ENCODE measurements at places on chromosomes 1 and 21.

DNA sequence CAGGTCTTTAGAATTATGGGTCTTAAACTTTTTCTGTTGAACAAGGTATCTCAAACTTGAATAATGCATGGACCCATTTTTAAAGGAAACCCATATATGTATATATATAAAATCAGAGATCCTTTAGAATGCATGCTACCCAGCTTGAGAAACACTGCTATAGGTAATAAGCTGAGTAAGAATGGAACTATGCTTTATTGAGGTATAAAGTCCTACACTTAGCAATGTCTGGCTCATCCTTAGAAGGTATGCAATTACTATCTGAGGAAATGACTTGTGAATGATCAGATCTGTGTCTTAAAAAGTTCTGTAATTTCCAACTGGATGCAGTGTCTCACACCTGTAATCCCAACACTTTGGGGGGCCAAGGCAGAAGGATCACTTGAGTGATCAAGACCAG, 11.2 kb downstream of the TRAF3IP3 start:
- no peak for DNase-seq

GRCh38 chr1:248778906-248779305, 23.3 kb upstream of the LYPD8 start:
- DNase-seq, result no peak

DNA sequence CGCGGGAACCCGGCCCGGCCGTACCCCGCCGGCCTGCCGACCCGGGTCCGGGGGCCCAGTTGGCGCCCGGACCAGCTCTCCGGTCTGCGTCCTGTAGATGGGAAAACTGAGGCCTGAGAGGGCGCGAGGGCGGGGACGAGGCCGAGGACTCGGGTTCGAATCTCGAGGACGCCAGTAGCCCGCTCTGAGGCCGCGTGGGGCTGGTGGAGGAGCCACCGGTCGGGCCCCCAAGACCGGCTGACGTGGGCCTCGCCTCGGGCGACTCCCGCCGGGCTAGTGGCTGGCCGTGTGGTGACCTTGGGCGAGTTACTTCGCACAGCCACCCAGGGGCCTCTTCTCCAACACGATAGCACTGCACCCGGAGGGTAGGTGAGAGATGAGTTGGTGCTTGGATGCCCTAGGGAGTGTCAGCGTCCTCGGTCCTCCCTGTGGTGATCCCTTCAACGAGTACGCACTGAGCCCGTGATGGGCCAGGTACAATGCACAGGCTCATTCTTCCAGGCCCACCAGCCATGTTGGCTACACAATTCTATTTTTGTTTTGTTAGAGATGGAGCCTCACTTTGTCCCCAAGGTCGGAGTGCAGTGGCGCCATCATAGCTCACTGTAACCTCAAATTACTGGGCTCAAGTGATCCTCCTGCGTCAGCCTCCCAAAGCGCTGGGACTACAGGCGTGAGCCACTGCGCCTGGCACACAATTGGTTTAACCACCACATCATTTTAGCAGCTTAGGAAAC, 404 bp upstream of the SCMH1 start:
- peak; percentile 4 for DNase-seq

GRCh38 chr1:244962130-244962529, 97.8 kb upstream of the HNRNPU start:
- no peak for DNase-seq

- DNase-seq, result no peak
These were observed 75.2 kb downstream of the GLIS1 start for GRCh38 chr1:53663529-53664300.

- no peak for DNase-seq
These were observed 86.5 kb upstream of the IFFO2 start for GRCh38 chr1:19042675-19043578.

- no peak for DNase-seq
These were observed 23.8 kb upstream of the PRDM15 start for GRCh38 chr21:41902946-41903345.

DNA sequence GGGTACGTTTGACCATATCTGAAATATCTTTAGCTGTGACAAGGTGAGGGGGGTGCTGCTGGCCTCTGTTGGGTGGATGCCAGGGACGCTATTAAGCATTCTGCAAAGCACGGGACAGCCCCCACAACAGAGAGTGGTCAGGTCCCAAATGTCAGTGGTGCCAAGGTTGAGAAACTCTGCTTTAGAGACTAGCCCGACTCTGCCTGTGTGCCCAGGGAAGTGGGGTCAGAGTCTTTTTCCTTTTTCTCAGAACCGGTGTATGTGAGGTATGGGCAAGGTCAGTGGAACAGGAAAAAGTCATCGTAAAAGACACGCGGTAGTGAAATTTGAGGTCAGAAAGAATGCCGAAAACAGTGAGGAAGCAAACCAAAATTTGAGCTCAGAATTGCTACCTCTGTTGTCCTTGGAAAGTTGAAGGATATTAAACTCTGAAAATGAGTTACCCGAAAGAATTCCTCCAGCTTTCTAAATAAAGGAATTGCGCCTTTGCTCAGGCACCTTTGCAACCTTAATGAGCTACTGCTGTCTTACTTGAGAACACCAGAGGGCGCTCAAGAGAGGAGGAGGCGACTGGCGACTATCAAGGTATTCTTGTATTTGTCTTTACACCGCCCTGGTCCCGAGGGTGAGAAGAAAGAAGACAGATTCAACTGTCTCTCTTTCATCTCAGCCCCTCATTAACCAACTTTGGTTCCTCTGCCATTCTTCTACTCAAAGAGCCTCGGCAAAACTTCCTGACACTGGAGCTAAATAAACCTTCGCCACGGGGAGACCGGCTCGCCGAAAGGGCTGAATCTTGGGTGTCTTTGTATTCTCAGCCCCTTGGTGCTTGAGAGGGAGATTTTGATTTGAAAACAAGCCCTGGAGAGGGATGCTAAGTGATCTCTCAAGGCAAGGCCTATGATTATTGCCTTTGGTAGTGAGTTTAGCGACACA, 85.4 kb upstream of the OLIG2 start:
- DNase-seq, result peak; percentile 58

GRCh38 chr1:41539999-41540398, 55.5 kb upstream of the EDN2 start:
- no peak for DNase-seq

- no peak for DNase-seq
These were observed 474.3 kb upstream of the CAMK1G start for GRCh38 chr1:209109001-209109785.

- DNase-seq, result no peak
These were observed 4.7 kb downstream of the AMY2B start for GRCh38 chr1:103576065-103576464.

- no peak for DNase-seq
These were observed 78.0 kb downstream of the PTPN14 start for GRCh38 chr1:214473387-214473786.

GRCh38 chr1:94819945-94820746, at the start of gene SLC44A3:
SLC44A3 (plus strand) TSS chr1:94820357; CDS start chr1:94820452, 95 bp downstream.
- peak; percentile 56 for DNase-seq

DNA sequence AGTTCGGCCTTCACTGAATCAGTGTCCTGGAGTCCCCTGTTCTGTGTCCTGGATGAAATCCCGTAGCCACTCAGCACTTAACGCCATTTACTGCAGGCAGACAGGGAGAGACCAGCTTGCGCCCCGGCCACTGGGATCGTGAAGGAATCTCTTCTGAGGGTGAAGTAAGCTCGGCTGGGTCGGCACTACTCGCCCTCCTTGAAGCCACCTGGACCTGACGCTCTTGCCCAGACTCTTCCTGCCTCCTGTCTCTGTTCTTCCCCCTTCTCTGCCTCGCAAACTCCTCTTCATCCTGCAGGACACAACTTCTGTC, 99.9 kb upstream of the ZBTB40 start:
- DNase-seq, result no peak

DNA sequence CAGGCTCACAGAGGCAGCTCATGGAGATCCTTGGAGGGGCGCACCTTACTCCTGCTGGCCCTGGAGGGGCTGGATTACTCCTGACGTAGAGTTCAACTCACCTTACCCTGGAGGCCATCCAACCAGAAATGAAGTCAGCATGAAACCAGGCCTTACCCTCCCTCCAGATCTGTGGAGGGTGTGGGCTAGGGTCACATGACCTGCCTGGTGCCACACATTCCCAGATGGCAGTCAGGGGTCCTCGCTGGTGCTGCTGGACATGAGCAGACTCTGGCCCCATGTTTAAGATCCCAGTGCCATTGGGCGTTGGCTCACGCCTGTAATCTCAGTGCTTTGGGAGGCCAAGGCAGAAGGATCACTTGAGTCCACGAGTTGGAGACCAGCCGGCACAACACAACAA, 4.5 kb downstream of the C21orf58 start:
- DNase-seq, result no peak

DNA sequence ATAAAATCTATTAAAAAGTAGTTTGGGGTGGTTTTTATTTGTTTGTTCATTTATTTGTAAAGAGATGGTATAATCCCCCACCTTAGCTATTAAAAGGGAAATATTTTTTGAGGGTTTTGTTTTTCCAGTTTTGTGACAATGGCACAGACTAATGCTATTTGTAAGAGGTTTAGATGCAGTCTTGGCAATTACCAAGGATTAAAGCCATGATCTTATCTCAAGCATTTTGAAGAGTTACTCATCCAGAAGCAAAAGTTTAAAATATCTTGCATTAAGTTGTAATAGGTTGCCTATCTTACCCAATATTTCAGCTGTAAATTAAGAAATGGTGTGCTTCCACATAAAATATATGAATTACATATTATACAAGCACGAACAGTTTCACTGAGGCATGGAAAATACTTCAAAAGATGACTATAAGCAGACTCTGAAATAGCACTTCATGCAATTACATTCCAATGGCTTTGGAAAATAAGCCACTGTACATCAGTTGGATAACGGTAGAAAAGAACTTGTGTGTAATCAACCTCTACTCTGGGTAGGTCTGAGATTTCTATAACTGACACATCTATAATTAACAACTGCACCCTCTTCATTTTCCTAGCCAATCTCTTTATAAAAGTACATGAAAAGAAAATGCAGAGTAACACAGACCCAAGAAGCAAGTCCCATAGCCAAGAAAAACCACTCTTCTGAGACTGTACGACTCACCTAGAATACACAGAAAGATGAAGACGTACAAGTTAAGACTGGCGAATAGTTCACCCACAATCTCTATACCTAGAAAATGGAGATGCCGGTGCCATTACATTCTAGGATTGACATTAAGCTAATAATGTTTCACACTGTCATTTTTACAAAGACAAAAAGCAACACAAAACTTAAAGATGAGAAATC, 95.2 kb downstream of the PTPN14 start:
- no peak for DNase-seq

- DNase-seq, result peak; percentile 91
These were observed 1.8 kb upstream of the CKS1B start for GRCh38 chr1:154972517-154973343.

DNA sequence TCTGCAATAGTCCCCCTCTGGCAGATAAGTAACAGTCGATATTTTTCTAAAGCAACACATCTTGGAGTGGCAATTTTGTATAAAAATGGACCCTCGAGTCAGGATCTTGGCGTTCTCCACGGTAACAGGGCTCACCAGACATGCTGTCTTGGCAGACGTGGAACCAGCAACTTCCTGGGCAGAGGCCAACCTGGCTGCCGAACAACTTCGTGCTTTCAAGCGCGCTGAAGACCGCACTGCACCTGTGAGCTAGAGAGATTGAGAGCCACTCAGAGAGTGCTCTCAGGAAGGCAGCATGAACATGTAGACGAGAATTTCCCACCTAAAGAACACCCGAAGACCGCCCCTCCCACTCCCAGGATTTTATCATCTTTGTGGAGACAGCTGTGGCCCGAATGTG, 7.3 kb downstream of the C1orf174 start:
- no peak for DNase-seq

GRCh38 chr1:170671629-170671963, 7.7 kb downstream of the PRRX1 start:
- DNase-seq, result no peak

DNA sequence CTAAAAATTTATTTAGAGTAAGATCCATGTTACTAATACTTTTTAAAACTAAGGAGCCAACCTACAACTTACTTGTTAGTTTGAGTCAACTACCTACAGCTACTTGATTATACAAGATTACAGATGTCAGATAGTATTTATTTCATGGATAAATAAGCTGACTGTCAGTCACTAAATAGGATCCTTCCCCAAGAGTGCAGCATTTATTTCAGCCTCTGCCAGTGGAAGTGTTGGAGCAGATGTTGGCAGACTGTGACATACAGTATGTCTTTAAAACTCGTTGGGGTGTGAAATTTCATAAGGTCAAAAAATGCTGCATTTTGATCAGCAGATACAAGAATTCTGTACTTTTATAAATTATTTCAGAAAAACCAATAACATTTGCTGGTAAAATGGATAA, 156.2 kb downstream of the AKT3 start:
- DNase-seq, result no peak

DNA sequence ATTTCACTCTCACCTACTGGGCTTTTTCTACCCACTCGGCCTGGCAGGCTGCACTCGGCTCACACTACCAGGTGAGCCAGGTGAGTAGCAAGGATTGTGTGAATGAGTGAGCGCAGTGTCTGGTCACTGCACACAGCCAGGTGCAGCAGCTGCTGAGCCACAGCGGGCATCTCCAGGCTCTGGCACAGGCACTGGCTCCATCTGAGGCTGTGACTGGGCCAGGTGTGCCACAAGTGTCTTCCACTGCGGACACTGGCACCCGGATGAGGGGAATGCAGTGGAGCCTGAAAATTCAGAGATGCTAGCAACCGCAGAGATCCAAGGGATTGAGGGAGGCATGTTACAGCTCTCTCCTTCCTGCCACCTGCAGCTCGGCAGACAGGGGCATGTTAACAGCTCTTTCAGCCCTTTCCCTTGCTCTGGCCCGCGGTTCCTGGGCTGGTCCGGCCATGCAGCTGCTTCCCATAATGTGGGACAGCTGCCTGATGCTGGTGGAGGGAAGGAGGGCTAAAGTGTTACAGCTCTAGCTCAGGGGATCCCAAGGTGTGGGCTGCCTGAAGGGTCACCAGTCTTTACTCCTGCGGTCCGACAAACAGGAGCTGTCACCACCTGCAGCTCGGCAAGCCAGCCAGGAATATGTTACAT, 1038.3 kb downstream of the AMY1C start:
- DNase-seq, result no peak

- DNase-seq, result no peak
These were observed 330.8 kb downstream of the NPHP4 start for GRCh38 chr1:5661196-5662085.

- no peak for DNase-seq
These were observed 24.4 kb downstream of the LRRC71 start for GRCh38 chr1:156944848-156945247.

- peak; percentile 76 for DNase-seq
These were observed 9.9 kb upstream of the MTARC1 start for GRCh38 chr1:220776720-220777326.

GRCh38 chr1:205656236-205656635, 24.1 kb downstream of the SLC45A3 start:
- no peak for DNase-seq

GRCh38 chr1:30649321-30649991, 73.9 kb downstream of the MATN1 start:
- no peak for DNase-seq

DNA sequence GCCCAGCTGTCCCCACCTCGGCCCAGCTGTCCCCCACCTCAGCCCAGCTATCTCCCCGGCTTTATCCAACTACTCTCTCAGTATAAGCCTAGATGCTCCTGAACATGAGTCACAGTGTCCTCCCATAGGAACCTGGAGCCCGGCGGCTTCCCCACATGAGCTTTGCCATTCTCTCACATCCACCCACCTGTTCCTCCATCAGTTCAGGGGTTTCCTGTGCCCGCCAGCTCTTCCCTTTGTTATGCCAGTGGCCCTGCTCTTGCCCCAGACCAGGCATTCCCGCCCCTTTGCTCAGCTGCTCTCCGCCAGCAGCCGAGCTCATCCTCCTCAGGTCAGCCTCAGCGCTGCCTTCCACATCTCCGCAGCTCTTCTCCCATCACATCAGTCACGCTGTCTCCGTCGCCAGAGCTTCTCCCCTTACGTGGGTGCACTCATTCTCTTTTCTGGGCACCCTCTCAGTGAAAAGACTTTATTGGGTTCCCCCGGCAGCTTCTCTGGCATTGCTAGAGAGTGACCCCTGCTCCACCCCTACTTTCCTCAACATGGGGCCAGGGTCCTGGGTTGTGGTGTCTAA, 89.5 kb upstream of the CSF3R start:
- DNase-seq, result no peak

All from dermis microvascular lymphatic vessel endothelial cell (primary cell).